ENCODE measurements at places on chromosomes 5 and 9.

DNA sequence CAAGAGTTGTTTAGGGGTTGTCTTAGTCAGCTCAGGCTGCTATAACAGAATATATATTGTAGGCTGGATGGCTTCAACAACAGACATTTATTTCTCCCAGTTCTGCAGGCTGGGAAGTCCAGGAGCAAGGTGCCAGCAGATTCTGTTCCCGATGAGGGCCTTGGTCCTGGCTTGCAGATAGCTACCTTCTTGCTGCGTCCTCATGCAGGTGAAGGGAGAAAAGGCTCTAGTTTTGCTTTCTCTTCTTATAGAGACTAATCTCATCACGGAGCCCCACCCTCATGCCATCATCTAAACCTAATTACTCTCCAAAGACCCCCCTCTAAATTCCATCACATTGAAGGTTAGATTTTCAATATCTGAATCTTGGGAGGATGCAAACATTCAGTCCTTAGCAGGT is 246.0 kb upstream of the ANKRD55 start:
- no peak for DNase-seq

DNA sequence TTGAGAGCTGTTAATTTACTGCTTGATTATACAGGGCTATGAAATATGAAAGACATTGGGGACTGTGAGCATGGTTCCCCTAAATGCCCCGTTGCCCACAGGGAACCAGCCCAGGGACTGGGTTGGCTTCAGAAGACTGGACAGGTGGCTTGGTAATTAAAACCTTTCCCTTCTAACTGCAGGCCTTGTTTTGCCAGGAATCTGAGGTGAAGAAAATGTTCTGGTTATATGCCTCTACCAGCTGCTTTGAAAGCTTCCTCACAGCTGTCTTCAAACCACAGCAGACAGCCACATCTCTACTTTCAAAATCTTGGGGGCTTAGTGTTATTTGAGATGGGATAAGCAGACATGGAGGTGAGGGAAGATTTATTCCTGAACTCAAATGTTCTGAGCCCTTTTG is 153.3 kb upstream of the SPRY4 start:
- no peak for DNase-seq

DNA sequence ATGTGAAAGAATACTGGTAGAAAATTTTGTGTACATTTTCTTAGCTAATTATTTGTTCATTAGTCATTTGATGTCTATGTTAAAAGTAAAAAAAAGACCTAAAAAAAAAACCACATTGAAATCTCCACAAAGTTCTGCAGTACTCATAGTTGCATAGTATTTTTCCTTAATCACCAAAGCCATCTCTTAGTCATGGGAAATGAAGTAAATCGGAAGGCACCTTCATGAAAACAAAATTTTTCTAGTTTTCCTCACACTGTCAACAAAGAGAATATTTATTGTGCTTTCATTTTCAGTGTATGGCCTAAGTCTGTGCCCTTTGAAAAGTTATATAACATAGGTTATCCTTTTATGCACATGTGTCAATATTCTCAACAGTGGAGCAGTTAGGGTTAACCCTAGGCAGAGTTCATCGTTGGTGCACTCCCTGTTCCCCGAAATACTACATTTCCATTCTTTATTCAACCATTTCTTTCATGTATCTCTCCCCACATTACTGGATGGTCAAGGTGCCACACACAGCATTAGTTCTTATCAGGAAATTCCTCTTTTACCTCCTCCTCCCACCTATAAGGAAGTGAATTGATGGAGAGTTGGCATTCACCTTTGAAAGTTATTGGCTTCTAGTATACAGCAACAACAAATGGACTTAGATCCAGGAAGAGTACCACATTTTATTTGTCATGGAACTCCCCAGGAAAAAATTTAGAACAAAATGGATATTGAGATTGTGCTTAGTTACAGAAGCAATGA is 93.1 kb downstream of the NUDT12 start:
- no peak for DNase-seq

GRCh38 chr5:88509403-88509802 is 240.8 kb upstream of the TMEM161B start:
- DNase-seq: no peak

- DNase-seq: no peak
These were observed 100.8 kb downstream of the TMC1 start for GRCh38 chr9:72622186-72622585.

GRCh38 chr5:164784230-164784629 is 1278.8 kb downstream of the MAT2B start:
- DNase-seq: no peak

All from activated naive CD4-positive, alpha-beta T cell treated with Interleukin-2 at 50 U/mL for 16 hours (primary cell).